Activated CD4-positive, alpha-beta T cell treated with anti-CD3 and anti-CD28 coated beads for 1 hour (primary cell): ENCODE measurements at places on chromosomes 1 and 21.
A peak's percentile ranks its signal among the peaks of the same experiment; 100 is the strongest.

GRCh38 chr1:6347641-6348487 lies 45.7 kb downstream of the ACOT7 start:
- peak; percentile 54 for DNase-seq

GRCh38 chr21:16079830-16080229 lies 350.0 kb downstream of the USP25 start:
- no peak for DNase-seq

DNA sequence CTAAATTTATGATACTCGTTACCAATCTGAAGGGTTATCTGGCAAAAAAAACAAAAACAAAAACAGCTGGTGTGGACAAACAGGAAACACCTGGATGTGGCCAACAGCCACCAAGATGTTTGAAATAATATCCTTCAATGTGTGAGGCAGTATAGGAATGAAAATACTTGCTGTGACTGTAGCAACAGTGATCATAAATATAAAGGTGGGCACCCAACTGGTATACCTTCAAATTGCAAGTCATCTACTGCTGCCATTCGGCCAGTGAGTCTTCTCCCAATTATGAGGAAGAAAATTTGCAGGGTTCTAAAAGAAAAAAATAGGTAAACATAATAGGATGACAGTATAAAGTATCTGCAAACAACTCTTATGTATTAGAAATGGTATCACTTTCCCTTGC lies 916 bp downstream of the YIPF1 start:
- DNase-seq = no peak

DNA sequence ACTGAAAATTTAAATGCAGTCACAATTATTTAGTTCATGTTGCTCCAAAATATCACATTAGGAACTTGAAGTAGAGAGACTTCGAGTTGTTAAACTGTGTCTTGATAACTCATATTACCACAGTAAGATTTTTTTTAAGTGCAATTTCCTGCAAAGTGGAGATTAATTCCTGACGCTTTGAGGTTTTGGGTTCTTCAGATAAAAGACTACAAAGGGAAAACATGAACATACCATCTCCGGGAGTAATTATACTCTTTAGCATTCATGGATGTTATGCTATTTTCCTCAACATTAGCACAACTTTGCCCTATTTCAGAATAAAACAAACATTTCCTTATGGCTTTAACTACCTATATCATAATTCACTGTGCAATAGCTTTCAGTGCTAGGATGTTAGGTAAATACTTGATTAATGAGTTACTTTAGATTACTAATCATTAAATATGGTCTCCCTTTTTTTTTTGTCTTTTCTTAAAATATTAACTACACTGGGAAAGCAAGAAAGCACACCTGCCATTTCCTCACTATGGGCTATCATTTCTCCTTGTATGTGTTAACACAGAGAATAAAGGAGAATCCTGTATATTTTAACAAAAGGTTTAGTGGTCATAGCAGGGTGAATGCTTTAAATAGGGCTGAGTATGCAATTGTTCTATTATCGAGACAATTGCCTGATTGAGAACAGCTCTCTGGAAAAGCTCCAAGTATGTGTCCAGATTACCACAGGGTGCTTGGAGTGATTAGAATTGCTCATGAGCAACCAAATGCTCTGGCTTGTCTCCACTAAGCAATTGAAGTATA lies 252.5 kb upstream of the C1orf105 start:
- DNase-seq = no peak

- DNase-seq = no peak
Measured at GRCh38 chr1:3518256-3518655, 63.8 kb downstream of the ARHGEF16 start.

GRCh38 chr1:115544131-115544530 lies 97.6 kb upstream of the VANGL1 start:
- DNase-seq = no peak

GRCh38 chr1:229665912-229666558 lies 40.0 kb downstream of the URB2 start:
- DNase-seq = no peak

GRCh38 chr1:56065729-56066128 lies 513.6 kb downstream of the PLPP3 start:
- no peak for DNase-seq

DNA sequence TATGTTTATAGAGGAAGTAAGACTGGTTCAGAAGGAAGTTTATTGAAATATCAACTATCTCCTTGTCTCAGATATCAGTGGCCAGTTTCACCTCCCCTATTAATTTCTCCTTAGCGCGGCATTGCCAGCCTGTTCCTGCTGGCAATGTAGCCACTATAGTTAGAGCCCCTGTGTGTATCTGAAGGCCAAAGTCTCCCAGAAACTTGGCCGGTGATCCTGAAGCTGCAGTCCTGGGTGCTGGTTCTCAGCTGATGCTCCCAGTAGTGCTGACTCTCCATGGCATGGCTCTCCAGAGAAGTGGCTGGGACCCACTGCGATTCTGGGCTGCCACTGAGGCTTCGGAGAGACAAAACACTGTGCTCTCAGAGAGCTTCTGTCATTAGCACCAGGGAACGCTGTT lies 59.9 kb downstream of the TNN start:
- DNase-seq = no peak

DNA sequence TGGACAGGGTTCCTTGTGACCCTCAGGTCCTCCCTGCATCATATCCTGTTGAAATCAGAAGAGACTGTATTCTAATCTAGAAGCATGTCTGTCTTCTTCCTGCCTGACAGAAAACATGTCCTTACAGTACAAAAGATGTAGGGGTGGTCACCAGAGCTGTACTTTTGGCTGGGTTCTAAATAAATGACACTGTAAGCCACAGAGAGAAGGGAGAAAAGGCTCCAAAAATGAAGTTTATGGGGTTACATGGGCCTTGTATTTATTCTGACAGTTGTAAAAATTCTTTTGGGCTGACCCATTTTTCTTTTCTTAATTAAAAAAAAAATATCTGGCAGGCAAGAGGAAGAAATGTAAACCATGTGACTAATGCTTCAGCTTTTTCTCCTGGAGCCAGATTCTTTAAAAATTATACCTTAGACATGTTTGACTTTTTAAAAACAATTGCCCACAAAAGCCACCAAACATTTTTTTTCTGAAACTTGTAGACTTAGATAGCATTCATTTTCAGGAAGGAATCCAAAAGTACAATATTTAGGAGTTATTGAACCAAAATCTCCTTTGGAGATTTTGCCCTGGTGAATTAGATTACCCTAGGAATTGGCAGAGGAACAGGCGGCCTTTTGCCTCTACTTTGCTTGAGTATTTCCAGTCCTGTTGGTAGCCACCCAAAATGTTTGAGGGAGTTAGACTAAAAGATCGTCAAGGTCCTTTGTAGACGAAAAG lies 17.1 kb downstream of the RGL1 start:
- no peak for DNase-seq

DNA sequence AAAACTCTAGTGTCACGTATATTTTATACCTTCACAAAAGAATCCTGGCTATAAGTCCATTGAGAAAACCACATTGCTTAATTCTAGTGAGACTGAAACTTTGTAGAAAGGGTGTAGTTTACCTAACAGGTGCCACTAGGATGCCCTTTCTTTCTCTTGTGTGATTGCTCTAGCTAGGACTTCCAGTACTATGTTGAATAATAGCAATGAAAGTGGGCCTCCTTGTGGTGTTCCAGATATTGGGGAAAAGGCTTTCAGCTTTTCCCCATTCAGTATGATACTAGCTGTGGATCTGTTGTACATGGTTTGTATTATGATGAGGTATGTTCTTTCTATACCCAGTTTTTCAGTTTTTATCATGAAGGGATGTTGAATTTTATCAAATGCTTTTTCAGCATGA lies 39.7 kb upstream of the CHODL start:
- DNase-seq = no peak

- DNase-seq = no peak
Measured at GRCh38 chr1:15075817-15076216, 77.7 kb upstream of the TMEM51 start.

DNA sequence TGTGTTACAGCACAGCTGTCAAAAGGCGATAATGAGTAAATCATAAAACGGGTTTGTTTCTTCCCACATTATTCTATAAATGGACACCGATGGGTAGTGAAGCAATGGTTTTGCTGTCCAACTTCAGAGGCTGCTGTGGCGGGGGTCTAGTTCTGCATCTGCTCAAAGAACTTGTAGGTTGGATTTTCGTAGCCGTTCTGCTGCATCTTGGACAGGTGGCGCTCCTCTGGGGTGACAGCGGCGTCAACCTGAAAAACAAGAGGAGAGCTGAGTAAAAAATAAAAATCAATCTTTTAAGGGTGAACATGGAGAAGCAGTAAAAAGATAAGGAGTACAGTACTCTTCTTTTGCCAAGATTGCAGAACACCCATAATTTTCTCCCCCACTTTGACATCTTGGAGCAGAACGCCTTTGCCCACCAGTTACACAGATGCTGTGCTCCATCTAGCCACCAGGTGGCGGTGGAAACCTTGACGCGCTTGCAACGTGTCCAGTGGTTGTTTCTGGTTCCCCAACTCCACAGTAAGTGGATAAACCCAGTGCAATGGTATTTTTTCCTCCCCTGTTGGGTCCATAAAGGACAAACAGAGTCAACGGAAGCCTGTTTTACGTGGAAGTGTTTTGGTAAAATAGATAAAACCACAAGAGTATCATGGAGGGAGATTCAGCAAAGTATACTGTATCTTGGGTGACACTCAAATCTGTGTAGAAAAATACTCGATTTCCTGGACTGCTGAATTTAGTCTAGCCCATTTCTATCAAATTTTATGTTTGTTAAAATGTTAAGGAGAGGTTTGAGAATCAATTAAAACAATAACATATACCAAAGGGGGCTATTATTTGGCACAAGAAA lies 147.0 kb downstream of the GABPA start:
- peak; percentile 42 for DNase-seq

DNA sequence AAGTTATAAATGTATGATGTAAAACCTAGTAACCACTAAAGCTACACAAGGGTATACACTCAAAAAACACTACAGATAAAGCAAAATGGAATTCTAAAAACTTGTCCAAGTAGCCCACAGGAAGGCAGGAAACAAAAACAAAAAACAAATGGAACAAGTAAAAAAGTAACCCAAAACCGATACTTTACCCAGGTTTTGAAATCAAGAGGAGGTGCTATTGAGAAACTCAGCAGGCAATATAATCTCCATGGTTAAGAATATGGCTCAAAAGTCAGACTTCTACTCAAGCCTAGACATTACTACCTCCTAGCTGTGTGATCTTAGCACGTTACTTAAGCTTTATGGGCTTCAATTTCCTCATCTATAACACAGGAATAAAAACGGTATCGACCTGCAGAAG lies 13.3 kb downstream of the RBBP5 start:
- DNase-seq = no peak

GRCh38 chr1:2135441-2135841 lies 59.1 kb downstream of the FAAP20 start:
- DNase-seq = no peak

- DNase-seq = no peak
Measured at GRCh38 chr1:232486454-232487207, 143.3 kb downstream of the SIPA1L2 start.

DNA sequence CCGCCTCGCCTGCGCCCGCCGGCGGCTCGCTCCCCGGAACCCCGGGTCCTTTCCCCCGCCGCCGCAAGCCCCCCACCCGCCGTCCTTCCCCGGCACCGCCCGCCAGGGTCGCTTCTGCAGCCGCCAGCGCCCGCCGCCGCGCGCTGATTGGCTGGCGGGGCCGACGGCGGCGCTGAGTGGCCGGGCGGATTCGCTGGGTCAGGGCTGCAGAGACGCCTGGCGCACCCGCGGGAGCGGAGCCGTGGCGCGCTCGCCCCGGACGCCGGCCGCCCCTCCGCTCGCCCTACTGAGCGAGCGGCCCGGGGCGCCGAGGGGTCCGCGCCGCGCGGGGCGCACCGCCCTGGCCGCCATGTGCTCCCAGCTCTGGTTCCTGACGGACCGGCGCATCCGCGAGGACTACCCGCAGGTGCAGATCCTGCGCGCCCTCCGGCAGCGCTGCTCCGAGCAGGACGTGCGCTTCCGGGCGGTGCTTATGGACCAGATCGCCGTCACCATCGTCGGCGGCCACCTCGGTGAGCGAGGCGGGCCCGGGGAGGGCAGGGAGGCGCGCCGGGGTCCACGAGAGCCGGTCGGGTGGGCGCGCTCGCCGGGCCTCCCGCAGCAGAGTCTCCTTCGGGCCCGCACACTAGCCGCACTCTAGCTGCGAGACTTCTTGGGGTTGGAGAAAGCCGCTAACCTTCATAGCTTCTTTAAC lies at the start of gene RIMKLA:
RIMKLA (plus strand) TSS at position 207 of the 694 bp plus-strand sequence; CDS start at position 350, 143 bp downstream.
- no peak for DNase-seq

- DNase-seq = no peak
Measured at GRCh38 chr1:184163674-184164465, 112.3 kb downstream of the TSEN15 start.

GRCh38 chr21:43645136-43645891 lies 14.0 kb downstream of the HSF2BP start:
- no peak for DNase-seq

DNA sequence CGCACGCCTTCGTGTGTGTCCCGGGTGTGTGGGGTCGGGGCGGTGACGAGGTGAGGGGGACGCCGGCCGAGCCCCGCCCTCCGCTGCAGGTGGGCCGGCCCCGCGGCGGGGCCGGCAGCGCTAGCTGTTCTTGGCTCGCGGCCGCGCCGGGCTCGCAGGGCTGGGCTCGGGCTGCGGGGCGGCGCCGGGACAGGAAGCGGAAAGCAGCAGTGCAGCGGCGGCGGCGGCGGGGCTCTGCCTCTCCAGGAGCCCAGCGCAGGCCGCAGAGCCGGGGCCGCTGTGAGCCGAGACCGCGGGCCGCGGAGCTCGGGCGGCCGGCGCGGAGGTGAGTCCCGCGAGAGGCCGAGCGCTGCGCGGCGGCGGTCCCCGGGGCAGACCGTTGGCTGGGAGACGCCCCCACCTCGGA lies at the start of gene VANGL1:
VANGL1 (plus strand) TSS at position 209 of the 406 bp plus-strand sequence. CDS start 9,444 bp downstream, outside the sequence.
- no peak for DNase-seq

DNA sequence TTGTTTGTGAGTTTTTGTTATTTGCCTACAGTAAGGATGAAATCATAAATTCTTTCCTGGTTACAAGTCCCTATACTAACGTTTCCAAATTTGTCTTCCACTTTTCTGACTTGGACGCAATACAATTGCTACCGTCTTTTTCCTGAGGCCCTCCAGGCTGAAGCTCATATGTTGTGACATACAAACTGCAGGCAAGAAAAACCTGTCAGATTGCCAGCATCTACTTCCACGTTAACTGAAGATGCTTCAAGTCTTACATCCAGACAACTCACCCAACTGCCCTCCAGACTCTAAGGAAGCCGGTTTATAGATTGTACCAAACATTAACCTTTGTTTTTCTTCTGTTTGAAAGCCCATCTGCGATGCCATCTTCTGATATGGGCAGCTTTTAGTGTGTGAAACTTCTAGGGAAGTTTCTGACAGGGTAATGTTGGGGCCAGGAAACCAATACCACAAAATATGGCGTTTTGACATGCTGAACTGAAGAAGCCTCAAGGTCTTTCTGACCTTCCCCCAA lies 21.4 kb upstream of the RNF11 start:
- DNase-seq = no peak

- no peak for DNase-seq
Measured at GRCh38 chr21:33978585-33978984, 63.0 kb upstream of the ATP5PO start.

GRCh38 chr1:203675596-203676347 lies 49.1 kb downstream of the ATP2B4 start:
- no peak for DNase-seq
